ENCODE measurements at places on chromosomes 7 and 10. TPM values are rescaled to one million over a fixed set of nuclear protein-coding genes. Genes with fewer than 3 reads are reported as not detected.
A peak's percentile ranks its signal among the peaks of the same experiment; 100 is the strongest.

The DPYSL4 gene
- total RNA-seq, result 2.1 TPM

DNA sequence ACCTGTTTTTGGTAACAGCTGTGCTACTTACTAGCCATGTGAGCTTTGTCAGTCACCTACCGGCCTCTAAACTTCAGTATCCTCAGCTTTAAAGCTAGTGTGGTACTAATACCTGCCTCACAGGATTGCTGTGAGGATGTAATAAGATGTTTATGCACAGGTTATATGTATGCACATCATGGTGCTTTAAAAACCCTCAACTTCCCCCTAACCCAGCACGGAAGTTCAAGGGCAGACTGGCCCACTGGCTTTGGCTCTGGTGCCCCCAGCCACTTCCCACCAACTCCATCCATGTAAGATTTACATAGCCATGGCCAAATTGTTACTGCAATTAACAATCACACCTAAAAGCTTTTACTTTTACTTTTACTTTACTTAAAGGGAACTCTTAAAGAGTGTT is 676.0 kb upstream of the GALNT17 start:
- no peak overlapping the region for H3K4me3 ChIP-seq
- H3K36me3 ChIP-seq, result no peaks in the 10 kb centered on the region
- H3K27me3 ChIP-seq, result no peaks in the 10 kb centered on the region
- H3K27ac ChIP-seq, result no peak overlapping the region

The ELMO1 gene
- 110 TPM for total RNA-seq

DNA sequence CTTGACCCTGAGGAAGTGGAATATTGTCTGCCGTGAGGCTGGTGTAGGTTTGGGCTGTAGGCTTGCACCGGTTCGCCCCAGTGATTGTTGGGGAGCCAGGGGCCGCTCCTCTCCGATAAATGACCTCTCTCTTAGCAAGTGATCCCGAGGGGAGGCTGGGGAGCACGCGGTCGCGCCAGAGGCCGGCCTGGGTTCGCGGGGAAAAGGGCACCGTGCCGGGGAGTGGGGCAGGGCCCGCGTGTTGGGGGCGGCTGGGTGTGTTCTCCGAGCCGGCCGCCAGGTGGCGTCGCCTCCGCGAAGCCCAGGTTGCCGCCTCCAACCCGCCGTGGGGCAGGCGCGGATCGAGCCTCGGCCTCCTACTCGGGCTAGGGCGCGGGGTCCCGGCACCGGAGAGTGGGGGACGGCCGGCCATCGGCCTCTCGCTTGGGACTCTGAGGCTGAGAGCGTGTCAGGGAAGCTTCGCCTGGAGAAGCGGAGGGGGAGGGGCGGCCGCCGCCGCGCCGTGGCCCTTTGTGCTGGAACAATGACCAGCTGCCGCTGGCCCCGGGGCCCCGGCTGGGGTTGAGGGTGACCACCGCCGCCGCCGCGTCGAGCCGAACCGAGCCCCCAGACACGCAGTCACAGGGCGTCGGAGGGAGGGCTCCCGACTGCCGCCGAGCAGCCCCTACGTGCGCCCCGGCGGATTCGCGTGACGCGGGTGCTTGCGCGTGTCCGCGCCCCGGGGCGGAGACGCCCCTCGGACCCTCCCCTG is 442 bp upstream of the LZTS2 start:
- H3K4me1 ChIP-seq, result peaks cover 12% of the 10 kb centered on the region
- no peaks in the 10 kb centered on the region for H3K36me3 ChIP-seq
- H3K27me3 ChIP-seq, result no peaks in the 10 kb centered on the region
- peak; percentile 86 for DNase-seq
- H3K4me3 ChIP-seq, result peak overlapping the region; percentile 92
- peak overlapping the region; percentile 100 for H3K27ac ChIP-seq

The FAM24B gene
- 5.4 TPM for total RNA-seq

All from breast epithelium (tissue), 4 donors.